ENCODE measurements at places on chromosomes 13 and 19.

DNA sequence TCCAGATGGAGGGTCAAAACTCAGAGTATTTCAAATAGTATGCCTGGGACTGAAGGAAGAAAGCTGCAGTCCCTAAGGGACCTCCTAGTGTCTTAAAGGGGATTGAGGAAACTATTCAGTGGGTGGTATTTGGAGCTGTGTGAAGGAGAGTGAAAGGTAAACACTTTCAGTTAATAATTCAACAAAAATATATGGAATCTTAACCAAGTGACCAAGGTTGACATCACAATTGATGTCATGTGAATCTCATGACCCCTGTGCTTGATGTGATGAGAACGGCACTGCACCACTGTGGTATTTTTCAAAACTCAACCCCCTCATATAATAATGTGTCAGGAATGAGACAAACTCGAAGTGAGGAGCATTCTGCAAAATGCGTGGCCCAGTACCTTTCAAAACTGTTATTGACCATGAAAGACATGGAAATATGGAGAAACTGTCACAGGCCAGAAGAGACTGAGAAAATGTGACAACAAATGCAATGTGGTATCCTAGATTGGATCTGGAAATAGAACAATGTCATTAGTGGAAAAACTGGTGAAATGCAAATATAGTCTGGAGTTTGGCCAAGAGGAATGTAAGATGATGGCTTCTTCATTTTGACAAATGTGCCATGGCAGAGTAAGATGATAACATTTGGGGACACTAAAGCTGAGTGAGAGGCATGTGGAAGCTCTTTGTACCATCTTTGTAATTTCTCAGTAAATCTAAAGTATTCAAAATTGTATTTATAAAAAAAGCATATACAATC, 553.9 kb downstream of the RFC3 start:
- no peaks in the 10 kb centered on the region for H3K36me3 ChIP-seq
- no peak overlapping the region for H3K4me3 ChIP-seq
- DNase-seq = no peak
- H3K27ac ChIP-seq = no peak overlapping the region

GRCh38 chr13:77358001-77358400, 31.1 kb upstream of the MYCBP2 start:
- no peak overlapping the region for H3K27ac ChIP-seq
- H3K4me3 ChIP-seq = no peak overlapping the region
- no peaks in the 10 kb centered on the region for H3K27me3 ChIP-seq
- H3K36me3 ChIP-seq = no peaks in the 10 kb centered on the region
- H3K4me1 ChIP-seq = peaks cover 4% of the 10 kb centered on the region

- no peaks in the 10 kb centered on the region for H3K27me3 ChIP-seq
- no peak overlapping the region for H3K4me3 ChIP-seq
- peaks cover 51% of the 10 kb centered on the region for H3K4me1 ChIP-seq
- H3K27ac ChIP-seq = peak overlapping the region; percentile 98
- DNase-seq = peak; percentile 51
Observed at GRCh38 chr19:1258707-1259205, 10.4 kb downstream of the MIDN start.

- H3K36me3 ChIP-seq = no peaks in the 10 kb centered on the region
- H3K27me3 ChIP-seq = no peaks in the 10 kb centered on the region
- H3K4me1 ChIP-seq = no peaks in the 10 kb centered on the region
- no peak overlapping the region for H3K4me3 ChIP-seq
Observed at GRCh38 chr19:23056516-23056915, 53.5 kb upstream of the ZNF728 start.

GRCh38 chr13:95793018-95793555, 116.1 kb downstream of the DNAJC3 start:
- no peak overlapping the region for H3K4me3 ChIP-seq
- no peaks in the 10 kb centered on the region for H3K27me3 ChIP-seq
- peaks cover 38% of the 10 kb centered on the region for H3K36me3 ChIP-seq
- DNase-seq = peak; percentile 12

DNA sequence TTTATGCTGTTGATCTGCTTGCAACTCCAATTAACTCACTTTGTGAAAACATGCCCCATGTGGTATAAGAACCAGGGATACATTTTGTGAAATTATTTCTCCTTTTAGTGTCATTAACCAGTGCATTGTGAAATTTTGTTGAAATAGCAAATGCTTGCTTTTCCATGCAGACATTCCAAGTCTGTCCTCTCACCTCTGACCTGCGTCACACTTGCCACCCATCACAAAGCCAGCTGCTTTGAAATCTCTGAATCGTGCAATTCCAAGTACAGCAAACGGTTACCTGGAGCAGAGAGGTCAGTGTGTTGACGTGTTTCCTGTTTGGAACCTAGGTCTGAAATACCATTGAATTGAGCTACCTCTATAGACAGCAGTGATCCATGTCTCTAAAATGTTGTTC, 4.9 kb upstream of the SLC25A15 start:
- no peaks in the 10 kb centered on the region for H3K27me3 ChIP-seq
- H3K36me3 ChIP-seq = no peaks in the 10 kb centered on the region
- H3K4me1 ChIP-seq = peaks cover 12% of the 10 kb centered on the region
- no peak overlapping the region for H3K27ac ChIP-seq

GRCh38 chr13:31444266-31444856, 244.6 kb downstream of the B3GLCT start:
- H3K27ac ChIP-seq = no peak overlapping the region
- no peaks in the 10 kb centered on the region for H3K27me3 ChIP-seq
- no peaks in the 10 kb centered on the region for H3K36me3 ChIP-seq
- H3K4me1 ChIP-seq = no peaks in the 10 kb centered on the region

GRCh38 chr13:85615031-85615430, 184.2 kb downstream of the SLITRK6 start:
- H3K27me3 ChIP-seq = no peaks in the 10 kb centered on the region
- H3K4me1 ChIP-seq = no peaks in the 10 kb centered on the region
- no peak overlapping the region for H3K27ac ChIP-seq

GRCh38 chr13:80217614-80218456, 123.1 kb downstream of the SPRY2 start:
- no peaks in the 10 kb centered on the region for H3K27me3 ChIP-seq
- no peaks in the 10 kb centered on the region for H3K36me3 ChIP-seq
- DNase-seq = no peak
- no peak overlapping the region for H3K4me3 ChIP-seq
- no peak overlapping the region for H3K27ac ChIP-seq

DNA sequence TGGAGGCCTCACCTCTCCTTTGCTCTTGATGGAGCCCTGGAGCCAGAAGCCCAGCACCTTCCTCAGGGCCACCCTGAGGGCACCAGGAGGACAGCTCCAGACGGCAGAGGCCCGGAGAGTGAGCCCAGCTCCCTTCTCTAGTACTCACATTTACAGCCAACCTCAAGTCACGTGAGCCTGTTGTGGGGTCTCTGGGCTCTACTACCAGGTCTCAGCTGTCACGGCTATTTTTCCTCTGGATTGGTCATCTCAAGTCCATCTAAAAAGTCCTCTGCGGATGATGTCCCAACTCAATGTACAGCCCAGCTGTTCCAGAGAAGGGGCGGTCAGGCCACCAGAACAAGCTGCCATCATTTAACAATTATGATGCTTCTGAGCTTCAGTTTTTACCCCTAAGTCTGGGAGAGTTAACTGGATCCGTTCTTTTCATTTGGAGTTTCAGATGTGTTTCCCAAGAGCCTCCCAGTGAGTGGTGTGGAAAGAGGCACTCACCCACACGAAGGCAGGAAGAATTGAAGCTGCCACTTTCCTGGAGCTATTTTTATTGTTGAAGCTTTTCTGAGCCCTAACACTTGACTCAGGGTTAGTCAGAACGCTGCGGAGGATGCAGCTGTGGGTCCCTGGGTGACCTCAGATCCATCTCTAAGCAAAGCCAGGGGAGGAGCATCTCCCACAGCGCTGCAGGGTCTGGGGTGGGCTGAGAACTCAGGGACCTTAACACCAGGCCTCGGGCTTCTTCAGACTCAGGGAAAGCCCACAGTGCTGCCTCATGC, 143.5 kb upstream of the UBL3 start:
- peak overlapping the region; percentile 30 for H3K4me3 ChIP-seq
- H3K27ac ChIP-seq = peak overlapping the region; percentile 92
- no peaks in the 10 kb centered on the region for H3K36me3 ChIP-seq
- H3K4me1 ChIP-seq = peaks cover 46% of the 10 kb centered on the region

- DNase-seq = peak; percentile 63
- peak overlapping the region; percentile 81 for H3K27ac ChIP-seq
- peak overlapping the region; percentile 94 for H3K4me3 ChIP-seq
- H3K4me1 ChIP-seq = peaks cover 23% of the 10 kb centered on the region
- peaks cover 23% of the 10 kb centered on the region for H3K36me3 ChIP-seq
Observed at GRCh38 chr19:16325161-16325527, 518 bp downstream of the KLF2 start.

DNA sequence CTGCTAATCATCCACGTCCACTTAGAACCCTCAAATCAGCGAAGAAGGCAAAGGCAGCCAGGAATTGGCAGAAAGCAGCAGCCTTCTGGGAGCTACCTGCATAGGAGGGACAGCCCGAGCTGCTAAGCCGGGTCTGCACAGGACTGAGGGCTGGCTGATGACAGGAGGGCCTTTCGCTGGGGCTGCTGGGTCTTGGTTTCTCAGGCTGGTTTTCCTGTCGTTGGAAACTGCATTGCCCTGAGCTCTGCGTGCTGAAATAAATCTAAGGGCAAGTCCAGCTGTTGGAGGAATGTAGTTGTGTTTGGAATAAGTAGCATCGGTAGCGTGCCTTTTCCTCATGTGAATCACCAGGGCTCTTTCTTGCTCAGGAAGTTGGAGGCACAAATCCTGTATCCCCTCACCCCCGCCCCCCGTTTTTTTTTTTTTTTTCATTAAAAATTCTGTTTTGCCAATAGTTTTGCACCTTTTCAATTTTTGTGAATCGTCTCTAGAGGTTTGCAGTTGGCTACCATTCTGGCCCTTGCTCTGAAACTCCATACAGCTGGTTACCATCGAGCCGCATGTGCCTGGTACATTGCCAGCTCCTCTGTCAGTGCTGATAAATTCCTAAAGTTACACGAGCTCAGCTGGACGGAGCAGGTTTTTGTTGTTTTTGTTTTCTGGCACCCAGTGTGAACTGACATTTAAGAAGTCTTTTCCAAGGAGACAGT, 193.9 kb upstream of the RNF113B start:
- peak overlapping the region; percentile 49 for H3K4me3 ChIP-seq
- H3K4me1 ChIP-seq = peaks cover 17% of the 10 kb centered on the region
- peak; percentile 91 for DNase-seq
- no peaks in the 10 kb centered on the region for H3K36me3 ChIP-seq
- H3K27me3 ChIP-seq = no peaks in the 10 kb centered on the region

- H3K4me3 ChIP-seq = peak overlapping the region; percentile 97
- peaks cover 51% of the 10 kb centered on the region for H3K36me3 ChIP-seq
- peak overlapping the region; percentile 98 for H3K27ac ChIP-seq
- no peaks in the 10 kb centered on the region for H3K27me3 ChIP-seq
Observed at GRCh38 chr19:3983936-3984583, 1.2 kb downstream of the EEF2 start.

GRCh38 chr19:18233224-18233825, 7.1 kb upstream of the PDE4C start:
- H3K4me1 ChIP-seq = no peaks in the 10 kb centered on the region
- DNase-seq = peak; percentile 68
- H3K4me3 ChIP-seq = no peak overlapping the region
- H3K27ac ChIP-seq = no peak overlapping the region

DNA sequence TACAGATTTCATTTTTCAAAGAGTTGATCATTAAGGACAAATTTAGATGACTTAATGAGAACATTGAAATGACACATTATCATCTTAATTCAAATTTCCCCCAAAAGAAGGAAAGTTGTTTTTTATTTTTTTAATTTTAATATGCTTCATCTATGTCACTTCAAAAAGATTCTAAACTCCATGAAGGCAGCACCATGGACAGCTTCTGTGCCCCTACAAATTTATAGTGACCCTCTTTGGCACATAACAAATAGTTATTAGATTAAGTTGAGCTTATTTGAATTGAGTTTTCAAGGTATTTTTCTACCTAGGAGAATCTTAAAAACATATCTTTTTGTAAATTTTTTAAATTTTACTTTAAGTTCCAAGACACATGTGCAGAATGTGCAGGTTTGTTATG, 198.6 kb downstream of the DCT start:
- no peaks in the 10 kb centered on the region for H3K4me1 ChIP-seq
- H3K27ac ChIP-seq = no peak overlapping the region
- no peaks in the 10 kb centered on the region for H3K36me3 ChIP-seq
- H3K27me3 ChIP-seq = no peaks in the 10 kb centered on the region
- H3K4me3 ChIP-seq = no peak overlapping the region
- DNase-seq = no peak

GRCh38 chr13:51158880-51159518, 47.9 kb upstream of the C13orf42 start:
- peaks cover 5% of the 10 kb centered on the region for H3K27me3 ChIP-seq
- H3K4me1 ChIP-seq = peaks cover 5% of the 10 kb centered on the region
- peak; percentile 61 for DNase-seq
- H3K27ac ChIP-seq = no peak overlapping the region
- H3K4me3 ChIP-seq = no peak overlapping the region
- no peaks in the 10 kb centered on the region for H3K36me3 ChIP-seq

DNA sequence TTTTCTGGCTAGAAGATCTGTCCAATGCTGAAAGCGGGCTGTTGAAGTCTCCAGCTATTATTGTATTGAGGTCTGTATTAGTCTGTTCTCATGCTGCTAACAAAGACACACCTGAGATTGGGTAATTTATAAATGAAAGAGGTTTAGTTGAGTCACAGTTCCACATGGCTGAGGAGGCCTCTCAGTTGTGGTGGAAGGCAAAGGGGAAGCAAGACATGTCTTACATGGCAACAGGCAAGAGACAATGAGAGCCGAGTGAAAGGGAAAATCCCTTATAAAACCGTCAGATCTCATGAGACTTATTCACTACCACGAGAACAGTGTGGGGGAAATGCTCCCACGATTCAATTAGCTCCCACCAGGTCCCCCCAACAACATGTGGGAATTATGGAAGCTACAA, 980.4 kb downstream of the SLITRK5 start:
- no peak for DNase-seq
- H3K4me3 ChIP-seq = no peak overlapping the region
- no peaks in the 10 kb centered on the region for H3K27me3 ChIP-seq
- no peaks in the 10 kb centered on the region for H3K4me1 ChIP-seq

GRCh38 chr13:64276232-64276631, 2860.6 kb upstream of the PCDH20 start:
- DNase-seq = no peak
- H3K4me1 ChIP-seq = no peaks in the 10 kb centered on the region
- H3K4me3 ChIP-seq = no peak overlapping the region
- H3K36me3 ChIP-seq = no peaks in the 10 kb centered on the region

GRCh38 chr19:33556261-33556660, 34.7 kb upstream of the PEPD start:
- DNase-seq = no peak
- H3K4me1 ChIP-seq = no peaks in the 10 kb centered on the region
- no peaks in the 10 kb centered on the region for H3K36me3 ChIP-seq
- H3K27me3 ChIP-seq = no peaks in the 10 kb centered on the region
- H3K27ac ChIP-seq = no peak overlapping the region
- H3K4me3 ChIP-seq = no peak overlapping the region

DNA sequence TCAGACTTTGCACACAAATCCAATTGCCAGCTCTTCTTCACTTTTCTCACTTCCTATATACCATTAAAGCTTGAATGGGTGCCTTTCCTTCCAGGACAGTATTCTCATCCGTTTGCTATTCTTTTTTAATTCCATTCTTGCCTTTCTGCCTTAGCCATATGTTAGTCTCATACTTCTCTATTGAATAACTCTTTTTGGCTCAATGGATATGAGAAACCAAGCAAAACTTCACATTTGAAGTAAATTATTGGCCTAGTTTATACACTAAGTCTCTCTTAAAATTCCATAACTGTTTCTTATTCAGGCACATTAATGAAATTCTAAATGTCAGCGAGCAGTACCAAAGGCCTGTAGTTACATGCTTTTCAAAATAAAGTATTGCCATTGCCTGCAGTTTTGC, 129.6 kb upstream of the FRY start:
- H3K4me1 ChIP-seq = peaks cover 20% of the 10 kb centered on the region
- no peaks in the 10 kb centered on the region for H3K27me3 ChIP-seq
- H3K27ac ChIP-seq = peak overlapping the region; percentile 41
- H3K4me3 ChIP-seq = no peak overlapping the region
- H3K36me3 ChIP-seq = no peaks in the 10 kb centered on the region
